Stimulated activated CD8-positive, alpha-beta memory T cell treated with anti-CD3 and anti-CD28 coated beads, Interleukin-7, amount 100 ng/mL, for 24 hours (primary cell): ENCODE measurements at places on chromosomes 12 and 14.

DNA sequence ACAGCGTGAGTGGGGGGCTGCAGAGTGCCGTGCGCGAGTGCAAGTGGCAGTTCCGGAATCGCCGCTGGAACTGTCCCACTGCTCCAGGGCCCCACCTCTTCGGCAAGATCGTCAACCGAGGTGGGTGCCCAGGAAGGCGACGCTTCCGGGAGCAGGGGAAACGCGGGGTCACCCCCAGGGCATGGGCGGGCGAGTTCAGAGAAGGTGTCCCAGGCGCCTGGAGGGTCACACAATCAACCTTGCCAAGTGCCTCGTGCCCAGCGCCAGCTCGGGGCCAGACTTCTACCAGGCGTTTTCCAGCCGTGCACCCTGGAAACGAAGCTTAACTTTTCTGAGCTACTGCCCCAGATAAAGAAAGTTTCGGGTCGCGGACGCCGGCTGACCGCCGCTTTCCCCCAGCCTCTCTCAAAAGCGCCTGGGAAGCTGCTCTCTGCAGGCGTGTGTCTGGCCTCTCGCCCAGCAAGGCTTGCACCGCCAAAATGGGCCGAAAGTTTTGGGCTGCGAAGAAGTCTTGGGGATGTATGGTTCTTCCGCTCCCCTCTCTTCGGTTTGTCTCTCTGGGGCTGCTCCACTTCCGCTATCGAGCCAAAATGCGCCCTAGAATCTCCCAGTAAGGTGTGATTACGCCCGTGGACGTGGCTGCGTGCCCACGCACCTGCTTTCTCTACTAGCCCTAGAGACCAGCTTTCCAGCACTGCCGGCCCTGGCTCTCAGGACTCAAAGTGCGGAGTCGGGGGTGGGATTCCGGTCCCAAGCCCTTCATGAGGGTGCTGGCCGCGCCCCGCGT, 1.7 kb downstream of the WNT1 start:
- no peak for DNase-seq

DNA sequence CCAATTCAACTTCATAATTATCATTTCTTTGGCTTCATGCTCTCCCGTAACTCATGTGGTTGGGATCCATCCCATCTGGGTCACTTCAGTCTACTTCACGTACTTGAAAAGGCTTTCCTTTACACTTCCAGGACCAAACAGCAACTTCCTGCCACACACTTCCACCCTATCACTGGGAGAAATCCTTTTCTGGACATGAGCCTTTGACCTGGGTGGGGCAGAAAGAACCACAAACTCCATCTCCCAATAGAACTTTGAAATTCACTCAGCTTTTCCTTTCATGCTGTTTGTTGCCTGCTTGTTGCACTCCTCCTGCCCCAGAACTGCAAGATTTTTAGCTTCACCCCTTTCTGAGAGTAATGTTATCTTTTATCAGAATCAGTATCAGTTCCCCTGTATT, 18.4 kb upstream of the GALNT16 start:
- no peak for DNase-seq

DNA sequence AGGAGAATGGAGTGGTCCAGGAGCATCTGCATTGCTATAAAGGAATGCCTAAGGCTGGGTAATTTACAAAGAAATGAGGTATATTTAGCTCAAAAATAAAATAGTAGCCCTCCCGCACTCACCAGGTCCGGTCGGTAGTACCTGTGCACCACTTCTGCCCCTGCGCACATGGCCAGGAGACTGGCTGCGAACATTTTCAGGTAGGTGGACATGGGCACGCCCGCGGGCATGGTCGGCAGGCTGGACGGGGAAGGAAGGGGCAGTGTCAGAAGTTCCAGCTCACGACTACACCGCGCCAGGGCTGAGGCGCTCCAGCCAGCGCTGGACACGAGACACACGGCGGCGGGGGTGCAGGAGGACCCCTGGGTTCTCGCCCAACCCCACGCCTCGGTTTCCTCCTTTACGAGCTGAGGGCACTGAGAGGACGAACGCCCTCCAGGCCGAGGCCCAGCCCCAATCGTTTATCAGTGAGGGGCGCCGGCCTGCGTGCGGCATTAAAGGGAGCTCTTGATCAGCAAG, 9.1 kb upstream of the TDG start:
- DNase-seq: no peak

- DNase-seq: no peak
Observed at GRCh38 chr14:102554821-102555819, 37.3 kb upstream of the RCOR1 start.

DNA sequence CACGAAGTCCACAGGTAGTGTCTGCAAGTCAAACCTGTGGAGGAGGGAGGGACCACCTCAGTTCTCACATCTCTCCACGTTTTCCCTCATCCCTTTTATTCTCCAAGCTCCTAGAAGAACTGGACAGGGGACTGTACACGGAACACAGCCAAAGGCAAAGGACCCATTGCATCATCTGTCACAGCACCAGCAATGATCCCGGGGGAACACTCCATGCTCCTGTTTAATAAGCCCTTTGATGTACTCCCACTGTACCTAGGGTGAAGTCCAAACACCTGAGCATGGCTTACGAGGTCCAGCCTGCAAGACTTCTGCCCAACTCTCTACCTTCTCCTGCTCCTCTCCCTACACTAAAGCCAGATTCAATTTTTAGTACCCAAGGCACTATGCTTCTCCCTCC, 26.5 kb downstream of the PRPF40B start:
- DNase-seq: no peak

GRCh38 chr12:105954951-105955931, 183.5 kb downstream of the NUAK1 start:
- no peak for DNase-seq
